Right cardiac atrium (tissue), 5 donors: ENCODE measurements at places on chromosomes 7 and 10. TPM values are rescaled to one million over a fixed set of nuclear protein-coding genes. Genes with fewer than 3 reads are reported as not detected.

The EPDR1 gene
- total RNA-seq: 23.2 TPM

The SCART1 gene
- 1.4 TPM for total RNA-seq

The UCMA gene
- total RNA-seq: not detected

The ELMO1 gene
- total RNA-seq: 18.9 TPM

The TACC2 gene
- 316 TPM for total RNA-seq

The AKR1E2 gene
- total RNA-seq: 6.7 TPM

The C7orf57 gene
- total RNA-seq: not detected

The POLR2J gene
- total RNA-seq: 55.4 TPM

The WEE2 gene
- not detected for total RNA-seq

The MACROH2A2 gene
- 13.7 TPM for total RNA-seq
